G401 (cell line): ENCODE measurements at places on chromosomes 4 and X. TPM values are rescaled to one million over a fixed set of nuclear protein-coding genes. Genes with fewer than 3 reads are reported as not detected.

DNA sequence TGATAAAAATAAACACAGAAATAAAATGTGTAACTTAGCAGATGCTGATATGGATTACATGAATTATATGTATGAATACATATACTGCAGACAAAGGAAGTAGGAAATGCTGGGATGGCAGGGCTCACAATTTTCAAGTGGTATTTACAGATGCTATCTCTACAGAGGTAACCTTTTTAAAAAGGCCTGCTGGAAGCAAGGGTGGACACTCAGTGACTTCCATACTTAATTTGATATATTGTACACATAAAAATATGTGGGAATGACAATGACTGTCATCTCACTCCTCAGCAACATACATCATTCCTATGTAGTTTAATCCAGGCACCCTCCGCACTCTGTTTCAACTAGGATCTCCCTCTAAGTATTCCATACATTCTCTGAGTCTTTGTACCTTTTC, 452.9 kb downstream of the DTHD1 start:
- no peak for DNase-seq

DNA sequence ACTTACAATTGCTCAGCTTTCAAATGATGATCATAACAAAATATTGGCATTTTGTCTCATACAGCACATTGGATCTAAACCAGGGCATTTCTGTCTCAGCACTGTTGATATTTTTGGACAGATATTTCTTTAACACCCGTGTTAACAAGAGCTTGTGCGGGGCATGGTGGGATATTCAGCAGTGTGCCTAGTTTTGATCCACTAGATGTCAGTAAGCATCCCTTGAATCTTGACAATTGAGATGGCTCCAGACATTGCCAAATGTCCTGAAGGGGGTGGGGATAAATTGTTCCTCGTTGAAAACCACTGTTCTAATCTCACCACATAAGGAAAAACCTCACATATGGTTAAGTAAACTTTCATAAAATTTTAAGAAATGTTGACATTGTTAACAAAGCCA, 806.3 kb downstream of the STIM2 start:
- peak; percentile 4 for DNase-seq

DNA sequence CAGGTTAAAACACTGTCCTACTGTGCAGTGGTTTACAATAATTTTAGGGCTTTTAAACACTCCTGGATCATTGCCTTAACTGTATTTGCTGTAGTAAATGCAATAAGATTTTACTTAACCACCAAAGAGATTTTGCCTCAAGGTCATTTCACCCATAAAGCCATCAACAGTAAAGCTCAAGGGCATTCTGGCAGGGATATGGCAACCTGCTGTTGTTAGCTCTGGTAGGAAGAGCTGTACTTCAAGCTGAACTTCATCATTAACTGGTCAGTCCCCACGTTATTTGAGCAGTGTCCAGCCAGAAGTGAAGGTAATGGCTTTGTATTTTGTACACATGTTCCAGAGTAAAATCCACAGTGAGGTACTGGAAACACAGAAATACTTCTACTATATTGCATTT, 26.9 kb upstream of the MAOA start:
- DNase-seq, result no peak

GRCh38 chrX:7580127-7580526, 262.8 kb upstream of the VCX start:
- no peak for DNase-seq

The SPATA18 gene
- total RNA-seq, result 0.37 TPM in 1 of 2 replicates, not detected in the other

DNA sequence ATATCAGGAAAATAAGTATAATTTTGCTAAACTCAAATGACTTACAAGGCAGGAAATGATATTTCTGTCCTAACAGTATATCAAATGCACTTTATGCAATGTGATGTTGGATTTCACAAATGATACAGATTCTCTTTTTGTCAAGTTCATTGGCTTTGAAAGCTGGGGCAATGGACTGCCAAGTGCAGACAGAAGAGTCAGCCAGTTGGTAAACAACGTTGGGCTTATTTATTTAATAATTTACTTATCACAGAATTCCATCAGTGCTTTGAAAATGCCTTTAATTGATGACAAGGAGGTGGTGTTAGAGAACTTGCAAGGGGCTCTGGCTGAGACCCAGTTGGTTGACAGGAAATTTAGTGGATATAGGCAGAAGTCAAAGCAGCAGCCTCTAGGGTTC, 79.9 kb upstream of the ADGRG2 start:
- DNase-seq, result no peak

- no peak for DNase-seq
Measured at GRCh38 chr4:80900908-80901307, 129.6 kb upstream of the BMP3 start.

DNA sequence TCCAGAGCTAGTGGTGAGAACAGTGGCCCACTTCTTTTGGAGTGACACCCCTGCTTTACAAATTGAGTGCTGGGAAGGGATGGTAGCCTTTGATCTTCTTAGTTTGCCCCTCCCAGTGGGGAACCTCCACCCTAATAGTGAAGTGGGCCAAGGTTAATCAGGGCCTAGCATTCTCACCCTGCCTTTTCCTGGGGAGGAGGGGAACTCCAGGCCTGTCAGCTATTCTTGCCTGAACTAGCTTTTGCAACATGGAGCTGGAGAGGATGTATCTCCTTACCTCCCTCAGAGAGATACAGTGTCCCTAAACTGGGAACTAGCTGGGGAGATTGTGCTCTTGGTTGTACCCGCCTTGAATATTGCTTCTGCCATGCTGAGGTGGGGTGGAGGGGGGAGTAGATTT, 20.6 kb downstream of the PHKA1 start:
- no peak for DNase-seq

The NONO gene
- 542 and 667 TPM in 2 replicates for total RNA-seq

- no peak for DNase-seq
Measured at GRCh38 chr4:123783151-123783790, 386.7 kb downstream of the SPRY1 start.
